ENCODE measurements at places on chromosomes 12 and 14.
A peak's percentile ranks its signal among the peaks of the same experiment; 100 is the strongest.

DNA sequence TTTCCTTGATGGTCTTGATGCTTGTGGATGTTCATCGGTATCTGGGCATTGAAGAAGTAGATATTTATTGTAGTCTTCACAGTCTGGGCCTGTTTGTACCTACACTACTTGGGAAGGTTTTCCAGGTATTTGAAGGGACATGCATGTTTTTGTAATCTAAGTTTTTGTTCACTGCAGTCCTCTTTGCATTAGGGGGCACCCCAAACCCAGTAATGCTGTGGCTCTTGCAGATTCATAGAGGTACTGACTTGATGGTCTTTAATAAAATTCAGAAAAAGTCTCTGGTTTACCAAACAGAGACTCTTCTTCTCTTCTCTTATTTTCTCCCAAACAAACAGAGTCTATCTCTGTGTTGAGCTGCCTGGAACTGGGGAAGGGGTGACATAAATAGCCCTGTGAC is 150.9 kb upstream of the SLC16A7 start:
- no peak for DNase-seq

DNA sequence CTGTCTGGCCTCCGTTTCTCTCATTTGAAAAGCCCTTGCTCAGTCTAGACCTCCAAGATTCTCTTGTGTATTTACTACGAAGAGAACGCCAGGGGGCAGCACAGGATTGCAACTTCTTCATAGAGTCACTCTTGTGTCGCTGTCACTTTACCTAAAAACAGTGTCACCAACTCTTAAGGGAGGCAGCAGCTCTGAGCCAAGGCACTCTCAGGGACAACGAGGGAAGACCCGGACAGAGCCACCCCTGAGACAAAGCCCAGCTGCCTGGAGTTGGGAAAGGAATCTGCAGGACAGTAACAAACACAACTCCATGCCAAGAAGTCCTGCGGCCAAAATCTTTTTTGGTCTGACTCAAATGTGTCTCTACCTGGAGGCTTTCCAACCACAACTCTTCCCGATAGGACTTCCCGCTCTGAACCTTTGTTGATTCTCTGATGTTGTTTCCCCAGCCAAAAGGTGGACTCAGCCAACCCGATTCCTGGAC is 9.6 kb upstream of the RPAP3 start:
- DNase-seq, result peak; percentile 80

DNA sequence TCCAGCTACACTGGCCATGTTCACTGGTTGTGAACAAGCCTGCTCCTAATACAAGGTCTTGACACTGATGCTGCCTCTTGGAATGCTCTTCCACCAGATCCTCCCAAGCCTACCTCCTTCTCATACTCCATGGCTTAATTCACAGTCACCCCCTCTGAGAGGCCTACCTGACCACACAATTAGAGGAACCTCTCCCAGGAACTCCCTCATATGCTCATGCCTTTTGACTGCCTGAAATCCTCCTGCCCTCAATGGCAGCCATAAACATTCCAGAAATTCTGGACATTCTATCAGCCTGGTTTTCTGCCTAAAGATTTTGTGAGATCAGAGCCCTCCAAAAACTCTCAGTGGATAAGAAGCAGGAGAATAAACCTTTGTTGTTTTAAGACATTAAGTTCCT is 340.2 kb downstream of the C12orf75 start:
- DNase-seq, result no peak

GRCh38 chr14:25308244-25308643 is 258.3 kb upstream of the STXBP6 start:
- no peak for DNase-seq

DNA sequence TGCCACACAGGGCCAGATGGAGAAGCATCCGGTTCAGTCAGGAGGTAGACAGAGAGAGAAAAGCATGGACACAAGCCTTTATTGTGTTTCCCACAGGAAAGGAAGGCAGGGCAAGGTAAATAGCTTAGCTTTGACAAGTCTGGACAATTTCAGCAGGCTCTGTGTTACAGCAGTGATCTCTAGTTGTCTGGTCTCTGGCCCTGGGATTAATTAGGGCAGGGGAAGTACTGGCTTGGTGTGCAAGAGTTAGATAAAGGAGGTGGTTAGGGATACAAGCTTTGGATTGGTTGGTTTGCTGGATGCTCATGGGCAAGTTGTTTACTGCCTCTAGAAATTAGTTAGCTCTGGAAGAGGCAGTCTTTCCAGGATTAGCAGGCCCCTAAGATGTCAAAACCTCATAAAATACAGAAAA is 15.1 kb upstream of the NGDN start:
- no peak for DNase-seq

DNA sequence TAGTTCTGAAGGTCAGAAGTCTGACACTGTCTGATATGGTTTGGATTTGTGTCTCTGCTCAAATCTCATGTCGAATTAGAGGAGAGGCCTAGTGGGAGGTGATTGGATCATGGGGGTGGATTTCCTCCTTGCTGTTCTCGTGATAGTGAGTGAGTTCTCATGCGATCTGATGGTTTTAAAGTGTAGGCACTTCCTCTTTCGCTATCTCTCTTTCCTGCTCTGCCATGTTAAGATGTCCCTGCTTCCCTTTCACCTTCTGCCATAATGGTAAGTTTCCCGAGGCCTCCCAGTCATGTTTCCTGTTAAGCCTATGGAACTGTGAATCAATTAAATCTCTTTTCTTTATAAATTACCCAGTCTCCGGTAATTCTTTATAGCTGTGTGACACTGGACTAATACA is 84.1 kb upstream of the TMTC1 start:
- DNase-seq, result no peak

DNA sequence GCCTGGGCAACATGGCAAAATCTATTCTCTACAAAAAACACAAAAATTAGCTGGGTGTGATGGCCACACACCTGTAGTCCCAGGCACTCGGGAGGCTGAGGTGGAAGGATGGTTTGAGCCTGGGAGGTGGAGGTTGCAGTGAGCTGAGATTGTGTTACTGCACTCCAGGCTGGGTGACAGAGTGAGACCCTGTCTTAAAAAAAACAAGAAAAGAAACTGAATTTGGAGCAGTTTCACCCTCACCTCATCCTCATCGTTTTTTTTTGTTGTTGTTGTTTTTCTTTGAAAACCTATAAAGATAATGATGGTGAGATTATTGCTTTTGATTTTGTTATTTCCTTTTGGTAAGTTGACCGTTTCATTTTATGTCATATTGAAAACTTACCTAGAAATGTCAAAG is 60.7 kb downstream of the SLC38A6 start:
- DNase-seq, result no peak

- no peak for DNase-seq
These were observed 42.6 kb upstream of the PLEKHD1 start for GRCh38 chr14:69441948-69442347.

GRCh38 chr12:106687672-106688071 is 86.8 kb upstream of the RIC8B start:
- DNase-seq, result no peak

DNA sequence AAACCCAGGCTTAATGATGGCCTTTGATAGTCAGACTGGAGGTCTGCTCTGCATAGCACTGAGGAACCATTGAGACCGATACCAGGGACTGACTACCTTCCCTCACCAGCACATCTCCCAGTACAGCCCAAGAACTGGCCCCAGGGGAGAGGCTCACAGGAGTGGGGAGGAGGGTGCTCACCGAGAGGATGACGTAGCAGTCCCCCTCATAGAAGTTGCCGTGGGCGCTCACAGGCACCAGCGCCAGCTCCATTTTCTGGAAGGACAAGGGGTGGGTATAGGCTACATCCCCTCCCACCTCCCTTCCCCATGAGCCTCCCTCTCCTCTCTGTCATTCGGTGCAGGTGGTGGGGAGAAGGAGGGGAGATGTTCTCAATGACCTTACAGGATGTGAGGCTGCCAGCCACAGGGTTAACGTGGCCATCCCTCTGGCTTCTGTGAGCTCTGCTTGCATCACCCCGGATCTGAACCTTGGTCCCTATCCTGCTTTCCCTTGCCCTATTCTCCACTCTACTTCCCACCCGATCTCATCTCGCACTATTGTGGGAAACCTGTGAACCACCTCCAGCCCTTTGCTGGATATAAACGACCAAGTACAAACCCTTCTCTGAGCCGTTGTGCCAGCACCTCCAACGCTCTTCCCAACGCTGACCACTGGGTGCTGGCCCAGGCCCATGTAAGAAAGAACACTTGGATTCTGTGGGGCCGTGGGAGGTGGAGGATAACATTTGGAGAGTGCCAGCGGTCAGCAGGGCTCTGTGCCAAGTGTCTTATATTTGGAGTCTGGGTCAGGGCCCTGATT is 4.4 kb downstream of the AVIL start:
- peak; percentile 60 for DNase-seq

DNA sequence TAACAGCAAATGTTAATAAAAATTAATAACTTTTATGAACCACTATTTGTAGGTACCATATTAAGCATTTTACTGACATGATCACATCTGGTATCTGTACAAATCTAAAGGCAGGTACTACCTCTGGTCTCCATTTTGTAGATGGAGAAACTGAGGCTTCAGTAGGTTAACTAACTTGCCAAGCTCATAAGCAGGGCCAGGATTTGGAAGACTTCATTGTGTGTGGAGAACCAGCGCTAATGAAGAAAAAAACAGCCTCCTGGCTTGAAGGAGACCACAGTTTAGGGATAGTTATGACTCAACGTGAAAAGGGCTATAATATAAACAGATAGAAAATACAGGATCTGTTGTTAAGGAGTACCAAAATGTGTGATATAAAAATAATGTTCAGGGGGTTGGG is 1.0 kb downstream of the NUP37 start:
- no peak for DNase-seq

DNA sequence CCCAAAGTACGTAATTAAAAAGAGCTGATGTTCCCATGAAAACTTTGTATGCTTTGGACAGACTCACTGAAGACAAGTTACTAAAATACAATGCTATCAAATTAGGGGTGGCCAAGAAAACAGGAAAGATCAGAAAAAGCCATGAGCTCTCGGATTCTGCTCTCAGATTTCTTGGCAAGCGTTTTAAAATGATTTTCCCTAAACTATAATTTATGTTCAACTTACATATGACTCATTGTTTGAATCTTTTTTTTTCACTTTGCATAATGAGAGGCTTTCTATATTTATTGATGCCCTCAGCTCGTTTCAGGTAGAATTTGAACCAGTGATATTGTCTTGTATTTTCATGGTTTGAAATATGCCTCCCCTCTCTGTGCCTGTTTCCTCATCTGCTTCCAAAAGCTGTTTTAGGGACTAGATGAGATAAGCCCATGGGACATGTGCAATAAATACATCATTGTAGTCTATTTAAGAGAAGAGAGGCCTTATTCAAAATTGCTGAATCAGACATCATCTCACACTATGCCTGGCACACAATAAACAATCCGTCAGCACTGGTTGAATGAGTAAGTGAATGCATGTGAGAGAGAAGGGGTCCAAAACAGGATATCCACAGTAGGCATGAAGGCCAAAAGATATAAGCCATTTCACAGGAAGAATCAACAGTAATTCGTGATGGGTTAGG is 4.7 kb upstream of the IPO8 start:
- no peak for DNase-seq

DNA sequence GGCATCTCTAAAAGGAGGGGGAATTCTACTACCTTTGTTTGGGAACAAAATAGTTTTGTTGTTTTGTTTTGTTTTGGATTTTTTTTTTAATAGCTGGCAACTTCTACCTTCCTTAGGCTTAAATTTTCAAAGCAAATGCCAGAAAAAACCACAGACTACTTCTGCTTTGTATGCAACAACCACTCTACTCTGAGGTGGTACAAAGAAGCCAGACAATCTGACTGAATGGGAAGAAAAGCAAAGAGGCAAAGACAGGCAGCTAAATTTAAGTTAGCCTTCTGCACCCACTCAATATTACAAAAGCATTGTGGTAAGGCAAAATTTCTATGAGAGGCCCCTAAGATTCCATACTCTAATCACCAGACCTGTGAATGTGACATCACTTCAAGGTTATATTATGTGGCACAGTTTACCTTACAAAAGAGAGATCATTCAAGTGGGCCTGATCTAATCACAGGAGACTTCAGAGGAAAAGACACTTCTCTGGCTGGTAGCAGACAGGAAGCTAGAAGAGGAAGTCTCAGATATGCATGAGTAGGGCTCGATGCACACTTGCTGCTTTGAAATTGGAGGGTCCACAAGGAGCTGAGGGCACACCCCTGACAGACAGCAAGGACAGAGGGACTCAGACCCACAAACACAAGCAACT is 566.6 kb downstream of the RPS29 start:
- DNase-seq, result no peak

DNA sequence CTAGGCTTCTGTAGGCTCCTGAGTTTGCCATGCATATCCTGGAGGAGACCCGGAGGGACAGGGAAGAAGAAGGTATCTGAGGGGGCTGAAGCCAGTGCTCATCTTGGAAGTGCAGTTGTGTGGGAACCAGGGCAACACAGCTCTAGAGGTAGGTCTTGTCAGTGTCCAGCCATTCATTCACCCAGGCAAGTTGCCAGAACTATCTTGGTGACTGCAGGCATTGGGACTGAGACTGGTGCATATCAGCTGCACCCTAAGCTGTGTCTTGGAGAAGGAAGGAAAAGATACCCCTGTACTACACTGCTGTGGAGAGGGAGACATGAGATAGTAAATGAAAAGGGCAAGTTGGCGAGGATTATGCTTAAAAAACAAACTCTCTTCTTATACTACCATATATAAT is 4.9 kb upstream of the WIF1 start:
- peak; percentile 28 for DNase-seq

DNA sequence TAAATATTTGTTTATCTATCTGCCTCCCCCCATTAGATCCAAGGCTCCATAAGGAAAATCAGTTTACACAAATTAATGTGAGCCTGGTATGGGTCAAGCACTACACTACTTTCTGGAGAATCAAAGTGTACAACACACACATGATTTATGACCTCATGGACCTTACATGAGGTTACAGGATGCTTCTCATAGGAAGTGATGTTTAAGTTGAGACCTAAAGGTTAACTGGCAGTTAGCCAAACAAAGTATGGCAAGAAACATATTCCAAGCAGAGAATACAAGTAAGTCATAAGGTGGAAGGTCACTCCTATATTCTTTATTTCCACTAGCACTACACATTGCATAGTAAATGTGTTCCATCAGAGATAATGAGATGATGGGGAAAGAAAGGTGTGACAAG is 39.2 kb downstream of the OSBPL8 start:
- no peak for DNase-seq

- DNase-seq, result no peak
These were observed 23.4 kb downstream of the CGRRF1 start for GRCh38 chr14:54533100-54533499.

DNA sequence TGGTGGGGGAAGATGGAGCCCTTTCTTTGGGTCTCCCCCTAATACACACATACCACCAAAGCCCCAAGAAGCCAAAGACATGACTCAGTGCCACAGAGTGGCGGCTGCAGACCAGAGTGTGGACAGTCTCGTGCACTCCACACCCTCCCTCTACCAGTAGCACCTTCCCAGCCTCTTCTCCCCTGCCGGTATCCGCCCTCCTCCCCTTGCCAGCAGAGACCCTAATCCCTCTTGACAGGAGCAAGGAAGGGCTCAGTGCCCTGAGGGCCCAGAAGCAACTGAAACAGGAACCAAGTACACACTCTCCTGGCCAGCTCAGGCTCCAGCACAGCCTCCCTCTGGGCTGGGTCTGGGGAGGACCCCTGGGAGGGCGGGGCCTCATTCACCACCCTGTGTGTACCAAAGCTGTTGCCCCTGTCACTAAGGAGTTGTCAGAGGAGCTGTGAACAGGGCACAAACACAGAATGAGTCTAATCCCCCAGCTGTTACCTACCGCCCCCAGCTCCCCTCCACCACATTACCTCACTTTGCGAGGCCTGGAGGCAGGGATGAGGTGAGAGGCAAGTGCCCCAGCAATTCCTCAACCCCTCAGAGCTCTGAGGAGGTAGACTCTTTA is 8.2 kb downstream of the SPRYD3 start:
- peak; percentile 36 for DNase-seq

All from femur (tissue), 1 donor.